NCI-H524 (cell line): ENCODE measurements at places on chromosomes 7 and 10.
A peak's percentile ranks its signal among the peaks of the same experiment; 100 is the strongest.

DNA sequence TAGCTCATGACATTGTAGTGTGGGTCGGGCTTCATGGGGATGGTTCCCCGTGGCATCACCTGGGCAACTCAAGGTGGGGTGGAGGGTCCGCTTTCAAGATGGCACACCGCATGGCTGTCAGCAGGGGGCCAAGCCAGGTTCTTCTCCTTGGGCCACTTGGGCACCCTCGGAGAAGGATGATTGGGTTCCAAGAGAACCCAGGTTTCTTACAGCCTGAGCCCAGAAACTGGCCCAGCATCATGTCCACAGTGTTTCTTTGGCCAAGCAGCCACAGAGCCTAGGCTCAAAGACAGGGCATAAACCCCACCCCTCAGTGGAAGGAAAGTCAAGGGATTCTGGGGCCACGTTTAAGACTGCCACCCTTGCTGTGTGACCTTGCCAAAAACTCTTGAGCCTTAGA lies 110.6 kb downstream of the PTPN20 start:
- no peak for DNase-seq

DNA sequence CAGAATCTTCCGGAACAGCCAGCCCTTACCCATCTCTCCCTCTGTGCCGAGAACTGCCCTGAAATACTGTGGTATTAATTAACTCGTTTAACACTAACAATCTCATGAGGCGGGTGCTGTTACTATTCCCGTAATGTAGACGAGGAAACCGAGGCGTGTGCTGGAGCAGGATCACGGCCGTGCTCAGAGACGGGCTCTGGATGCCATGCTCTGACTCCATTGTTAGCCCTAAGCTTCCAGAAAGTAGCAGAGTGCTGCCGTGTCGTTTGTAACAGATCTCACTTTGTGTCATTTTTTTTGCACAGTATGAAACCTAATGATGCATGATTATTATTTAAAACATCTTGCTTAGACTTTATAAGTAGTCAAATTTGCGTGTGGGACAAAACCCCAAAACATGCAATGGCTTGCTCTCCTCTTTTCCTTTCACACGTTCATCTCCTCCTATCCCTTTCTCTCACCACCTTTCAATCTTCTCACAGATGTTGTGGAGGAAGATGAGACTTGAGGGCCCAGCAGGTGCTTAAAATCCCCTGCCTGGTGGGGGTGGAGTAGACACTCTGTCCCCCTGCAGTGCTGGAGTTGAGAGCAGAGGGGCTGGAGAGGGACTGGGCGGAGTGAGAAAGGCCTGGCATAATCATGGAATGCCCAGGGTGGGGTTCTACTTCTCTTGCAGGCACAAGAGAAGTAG lies 482 bp upstream of the ACTR3C start:
- DNase-seq = peak; percentile 49

- no peak for DNase-seq
These were observed 82.0 kb downstream of the NEURL1 start for GRCh38 chr10:103575416-103576075.

DNA sequence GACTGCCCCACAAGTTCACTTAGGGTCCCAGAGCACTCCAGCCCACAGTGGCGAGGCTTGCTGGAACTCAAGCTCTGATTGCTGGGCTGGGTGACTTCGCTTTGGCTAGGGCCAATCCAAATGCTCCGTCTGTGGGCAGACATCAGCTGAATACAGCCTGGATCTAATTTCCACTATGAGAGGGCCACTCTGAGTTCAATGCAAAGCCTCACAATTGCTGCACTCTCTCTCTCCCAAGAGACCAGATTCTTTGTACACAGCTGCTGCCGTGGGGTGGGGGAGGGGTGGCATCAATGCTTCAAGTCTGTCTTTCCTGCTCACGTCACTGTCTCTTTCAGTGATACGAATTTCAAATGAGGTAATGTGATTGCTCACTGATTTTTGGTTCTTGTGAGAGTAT lies 47.3 kb upstream of the BPGM start:
- DNase-seq = peak; percentile 84

DNA sequence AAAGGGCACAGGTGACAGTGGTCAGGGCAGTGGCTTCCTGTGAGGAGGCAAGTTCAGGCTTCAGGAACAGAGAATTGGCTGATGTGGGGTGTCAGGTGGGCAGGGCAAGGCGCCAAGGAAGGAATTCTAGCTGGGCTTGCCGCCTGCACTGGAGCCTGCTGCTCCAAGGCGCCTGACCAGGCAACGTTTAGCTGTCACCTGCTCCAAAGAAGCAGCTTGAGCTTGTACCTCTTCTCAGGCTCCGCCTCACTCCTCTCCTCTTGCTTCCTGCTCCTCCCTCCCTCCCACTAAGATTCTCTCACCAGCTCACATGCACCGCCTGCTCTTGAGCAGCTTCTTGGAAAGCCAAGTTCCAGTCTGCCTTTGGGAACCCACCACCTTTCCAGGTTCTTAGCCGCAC lies 187.4 kb upstream of the GRB10 start:
- DNase-seq = no peak

- no peak for DNase-seq
These were observed 18.7 kb upstream of the KNDC1 start for GRCh38 chr10:133141144-133141957.

DNA sequence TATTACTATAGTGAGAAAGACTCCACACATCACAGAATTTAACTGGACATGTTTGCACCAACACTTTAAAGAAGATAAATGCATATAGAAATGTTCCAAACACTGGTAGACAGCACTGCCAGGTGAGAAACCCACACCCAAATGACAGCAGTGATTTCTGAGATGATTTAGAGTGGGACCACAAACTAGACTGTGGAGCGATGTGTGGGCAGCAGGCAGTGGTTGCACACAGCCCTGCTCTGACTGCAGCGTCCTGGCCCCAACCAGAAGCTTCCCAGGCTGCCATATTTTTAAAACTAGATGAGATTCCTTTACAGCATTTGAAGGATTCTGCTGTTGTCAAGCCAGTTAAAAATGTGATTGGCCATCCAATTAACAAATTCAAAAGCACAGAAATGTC lies 47.7 kb upstream of the COMMD3 start:
- DNase-seq = no peak

- no peak for DNase-seq
These were observed 874.1 kb downstream of the GRM8 start for GRCh38 chr7:126378642-126379041.

DNA sequence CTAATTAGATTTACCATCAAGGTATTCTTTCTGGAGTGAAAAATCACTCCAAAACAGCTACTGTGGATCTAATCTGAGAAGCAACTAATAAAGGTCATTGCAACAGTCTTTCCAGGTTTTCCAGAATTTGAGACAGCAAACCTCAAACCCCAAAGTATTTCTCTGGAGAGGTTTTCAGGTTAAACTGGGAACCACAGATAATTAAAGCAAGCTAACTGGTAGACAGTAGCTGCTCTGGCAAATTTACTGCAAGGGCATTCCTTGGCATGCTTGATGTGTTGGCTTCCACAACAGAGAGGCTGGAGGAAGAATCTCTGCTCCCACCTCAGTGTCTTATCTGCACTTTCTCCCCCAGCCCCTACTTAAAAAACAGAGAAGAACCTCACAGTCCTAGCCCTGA lies 140.0 kb upstream of the NRBF2 start:
- DNase-seq = no peak

DNA sequence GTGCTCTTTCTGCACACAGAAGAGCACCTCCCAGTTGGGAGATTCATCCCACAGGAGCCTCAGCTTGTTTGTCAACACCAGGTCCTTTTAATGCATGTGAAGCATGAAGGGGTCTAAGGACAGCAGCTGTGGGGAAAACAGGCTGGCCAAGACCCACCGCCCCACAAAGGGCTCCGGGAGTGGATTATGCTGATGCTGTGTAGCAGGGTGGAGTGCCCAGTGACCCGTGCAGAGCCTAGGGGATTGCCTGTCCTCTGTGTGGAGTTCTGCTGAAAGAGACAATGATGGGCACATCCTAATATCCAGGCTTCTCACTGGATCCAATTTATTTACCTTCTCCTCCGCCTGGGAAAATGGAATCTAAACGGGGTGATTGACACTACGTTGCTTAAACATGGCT lies 74.0 kb downstream of the PIP4K2A start:
- no peak for DNase-seq

GRCh38 chr7:1301882-1302251 lies 69.2 kb downstream of the UNCX start:
- no peak for DNase-seq

- DNase-seq = no peak
These were observed 5.1 kb upstream of the ITGB1 start for GRCh38 chr10:32963096-32963495.

- no peak for DNase-seq
These were observed 194.1 kb downstream of the INHBA start for GRCh38 chr7:41508755-41509154.

- no peak for DNase-seq
These were observed 141.6 kb downstream of the TSPAN12 start for GRCh38 chr7:120716307-120716706.

- DNase-seq = no peak
These were observed 111.2 kb downstream of the SAMD9 start for GRCh38 chr7:93006480-93007095.

GRCh38 chr7:10780400-10780747 lies 193.3 kb upstream of the PHF14 start:
- no peak for DNase-seq

DNA sequence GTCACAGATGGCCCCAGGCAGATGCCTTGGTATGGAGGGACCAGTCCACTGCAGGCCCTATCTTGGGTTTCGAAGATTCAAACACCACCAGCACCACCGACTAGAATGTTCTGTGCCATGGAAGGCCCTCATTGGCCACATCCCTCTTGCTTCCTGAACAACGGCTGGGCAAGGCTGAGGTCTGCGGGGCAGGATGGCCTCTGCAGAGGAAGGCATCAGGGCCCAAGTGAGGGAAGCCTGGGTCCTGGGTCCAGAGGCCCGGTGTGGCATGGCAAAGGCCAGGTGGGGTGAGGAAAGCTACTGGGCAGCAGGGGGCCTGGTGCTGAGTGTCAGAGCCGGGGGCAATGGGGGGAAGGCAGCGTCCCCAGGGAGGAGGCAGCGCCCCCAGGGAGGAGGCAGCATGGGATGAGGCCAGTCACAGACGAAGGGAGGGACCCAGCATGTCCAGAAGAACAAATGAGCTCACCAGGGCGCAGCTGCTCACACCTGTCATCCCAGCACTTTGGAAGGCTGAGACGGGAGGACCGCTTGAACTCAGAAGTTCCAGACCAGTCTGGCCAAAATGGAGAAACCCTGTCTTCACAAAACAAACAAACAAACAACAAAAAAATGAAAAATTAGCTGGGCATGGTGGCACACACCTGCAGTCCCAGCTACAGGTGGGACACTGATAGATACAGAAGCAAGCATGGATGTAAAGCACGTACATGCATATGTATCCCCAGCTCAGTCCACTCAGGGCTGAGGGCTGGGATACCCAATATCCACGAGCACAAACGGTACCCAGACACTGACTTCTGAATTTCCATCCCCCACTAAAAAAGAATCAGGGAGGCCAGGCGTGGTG lies 64.4 kb downstream of the PROSER2 start:
- DNase-seq = no peak

DNA sequence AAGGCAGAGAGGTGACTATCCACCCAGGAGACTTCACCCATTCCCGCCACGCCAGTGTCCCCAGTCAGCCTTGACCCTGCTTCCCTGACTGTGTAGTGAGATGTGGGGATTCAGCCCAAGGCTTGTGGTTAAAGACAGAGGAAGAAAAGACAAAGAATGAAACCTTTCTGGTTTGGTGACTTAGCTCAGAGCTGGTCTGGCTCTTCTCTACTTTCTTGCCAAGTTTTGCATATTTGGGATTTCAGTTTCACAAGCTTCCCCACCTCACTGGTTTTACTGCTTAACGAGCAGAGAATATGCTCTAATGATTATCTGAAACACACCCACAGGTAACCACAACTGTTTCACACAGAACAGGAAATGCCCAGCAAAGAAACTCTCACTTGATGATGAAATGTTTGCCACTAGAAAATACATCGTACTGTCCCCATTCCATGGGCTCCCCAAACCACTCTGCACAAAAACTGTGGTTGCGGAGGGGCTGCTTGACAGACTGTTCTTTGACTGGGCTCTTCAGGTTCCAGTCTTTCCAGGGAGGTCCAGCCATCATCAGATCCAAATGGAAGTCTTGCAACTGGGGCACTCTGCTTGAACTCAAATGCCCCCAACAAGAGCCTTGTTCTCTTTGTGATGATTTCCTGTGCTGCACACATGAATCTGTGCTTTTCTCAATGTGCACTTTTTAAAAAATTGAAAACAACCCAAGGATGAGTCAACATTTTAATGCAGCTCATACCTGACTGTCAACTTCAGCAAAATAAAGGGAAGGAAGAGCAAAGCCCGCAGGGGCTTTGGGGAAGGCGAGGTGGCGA lies 95.5 kb downstream of the CTBP2 start:
- no peak for DNase-seq

GRCh38 chr10:33155720-33156638 lies 178.5 kb downstream of the NRP1 start:
- no peak for DNase-seq

DNA sequence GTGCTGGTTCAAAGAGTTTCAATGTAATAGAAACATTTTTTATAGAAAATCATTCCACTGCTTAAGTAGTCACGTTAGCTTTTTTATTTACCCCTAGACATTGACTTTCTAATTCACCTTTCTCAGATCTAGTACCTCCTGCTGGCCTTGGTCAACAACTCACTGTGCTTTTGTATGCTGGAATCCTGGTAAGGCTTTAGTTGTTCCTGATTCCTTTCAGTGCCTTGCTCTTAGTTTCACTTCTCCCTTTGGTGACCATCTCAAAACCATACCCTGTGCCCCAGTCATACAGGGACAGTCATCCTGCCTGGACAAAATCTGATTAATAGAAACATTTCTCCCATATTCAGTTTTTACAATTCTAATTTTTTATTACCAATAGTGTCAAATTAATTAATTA lies 130.2 kb downstream of the GPR37 start:
- no peak for DNase-seq

- no peak for DNase-seq
These were observed 26.8 kb upstream of the EGR2 start for GRCh38 chr10:62842983-62843382.

DNA sequence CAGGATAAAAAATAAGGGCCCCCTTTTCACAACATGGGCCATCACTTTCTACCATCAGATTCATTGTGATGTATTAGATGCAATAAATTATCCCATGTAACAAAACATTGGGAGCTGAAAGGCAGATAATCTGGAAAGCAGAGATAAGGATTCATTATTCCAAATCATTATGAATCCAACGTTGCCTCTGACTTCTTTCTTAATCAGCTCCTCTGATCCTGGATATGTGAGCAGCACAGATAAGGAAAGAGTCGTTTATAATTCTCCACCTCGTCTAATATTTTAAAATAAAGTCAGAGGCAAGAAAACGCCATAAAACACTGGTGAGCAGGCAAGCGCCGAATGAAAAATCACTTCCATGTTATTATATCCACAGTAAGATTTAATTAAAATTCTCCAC lies 13.8 kb upstream of the GATA3 start:
- DNase-seq = no peak
